ENCODE measurements at places on chromosomes 5 and 9. TPM values are rescaled to one million over a fixed set of nuclear protein-coding genes. Genes with fewer than 3 reads are reported as not detected.

Gene FREM1
- total RNA-seq = under 0.01 TPM

Gene SLC9A3
- total RNA-seq = 0.76 TPM

Gene HAVCR2
- 0.15 TPM for total RNA-seq

Gene C5orf63
- total RNA-seq = 1.7 TPM

Gene ADAMTSL2
- total RNA-seq = under 0.01 TPM

Gene GALNT12
- total RNA-seq = 0.65 TPM

Gene SPINK4
- not detected for total RNA-seq

Gene ZNF618
- 10.7 TPM for total RNA-seq

Gene TTC39B
- total RNA-seq = 5.8 TPM

Gene FOCAD
- total RNA-seq = 66.4 TPM

Gene FCN1
- total RNA-seq = not detected

Gene PCDHA5
- not detected for total RNA-seq

Gene N4BP3
- 28.1 TPM for total RNA-seq

Gene VDAC1
- 529 TPM for total RNA-seq

Gene KCNV2
- not detected for total RNA-seq

Gene MXD3
- total RNA-seq = 39.8 TPM

Gene NDST1
- 23.1 TPM for total RNA-seq

Gene ZBTB26
- total RNA-seq = 2.9 TPM

Gene NRG2
- total RNA-seq = under 0.01 TPM

Gene FAM13B
- total RNA-seq = 20.4 TPM
